ENCODE measurements at places on chromosomes 7 and 10. TPM values are rescaled to one million over a fixed set of nuclear protein-coding genes. Genes with fewer than 3 reads are reported as not detected.

DNA sequence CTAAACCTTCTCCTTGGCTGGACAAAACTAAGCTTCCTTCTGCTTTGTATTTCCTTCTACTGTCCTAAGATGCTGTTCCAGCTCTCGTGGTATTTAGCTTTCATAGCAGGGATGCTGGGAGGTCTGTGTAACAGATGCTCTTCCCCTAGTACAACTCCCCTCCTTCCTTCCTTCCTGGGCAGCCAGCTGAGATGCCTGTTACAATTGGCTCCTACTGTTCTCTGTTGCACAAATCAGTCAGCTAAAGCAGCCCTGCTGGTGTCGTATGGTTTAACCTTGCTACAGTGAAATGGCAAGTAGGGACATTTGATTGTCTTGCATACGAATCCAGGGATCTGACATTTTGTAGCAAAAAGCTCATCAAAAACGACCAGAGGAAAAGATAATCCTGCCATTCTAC is 143.8 kb downstream of the ARHGAP21 start:
- H3K36me3 ChIP-seq: peaks cover 11% of the 10 kb centered on the region
- no peak overlapping the region for H3K4me3 ChIP-seq
- H3K27ac ChIP-seq: no peak overlapping the region
- DNase-seq: no peak
- H3K27me3 ChIP-seq: no peaks in the 10 kb centered on the region

DNA sequence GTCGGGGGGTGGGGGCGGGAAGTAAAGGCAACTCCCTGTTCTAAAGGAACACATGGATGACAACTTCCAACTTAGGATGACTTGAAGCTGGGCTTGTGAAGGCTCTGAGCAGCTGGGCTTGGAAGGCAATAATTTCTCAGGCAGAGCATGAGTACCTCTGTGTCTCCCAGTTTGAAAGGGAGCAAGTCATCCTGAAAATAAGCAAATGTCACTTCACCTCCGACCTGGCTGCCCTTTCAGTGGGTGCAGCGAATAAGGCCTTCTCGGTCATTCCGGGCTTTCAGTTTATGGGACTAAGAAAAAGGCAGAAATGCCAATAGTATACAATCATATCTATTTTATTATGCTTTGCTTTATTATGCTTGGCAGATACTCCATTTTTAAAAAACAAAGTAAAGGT is 15.3 kb upstream of the ADAMTS14 start:
- no peak overlapping the region for H3K4me3 ChIP-seq
- H3K4me1 ChIP-seq: peaks cover 44% of the 10 kb centered on the region
- H3K27me3 ChIP-seq: no peaks in the 10 kb centered on the region
- DNase-seq: peak; percentile 21

DNA sequence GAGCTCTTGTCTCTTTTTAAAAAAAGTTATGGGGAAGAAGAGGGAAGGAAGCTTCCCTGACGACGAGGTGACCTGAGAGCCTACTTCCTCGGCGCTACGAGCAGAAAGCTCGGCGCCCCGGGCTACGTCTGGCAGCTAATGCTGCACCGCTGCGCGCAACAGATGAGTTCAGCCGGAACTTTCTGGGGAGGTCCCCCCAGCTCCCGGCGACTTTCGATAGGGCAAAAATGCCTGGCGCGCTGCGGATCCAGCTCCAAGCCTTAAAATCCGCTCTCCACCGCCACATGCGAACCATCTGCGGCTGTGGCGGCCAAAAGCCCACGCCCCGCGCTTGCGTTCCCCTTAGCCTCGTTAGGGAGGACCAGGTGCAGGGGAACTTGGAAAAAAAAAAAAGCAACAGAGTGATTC is 621 bp downstream of the P4HA1 start:
- DNase-seq: peak; percentile 93
- H3K27me3 ChIP-seq: no peaks in the 10 kb centered on the region
- H3K27ac ChIP-seq: peak overlapping the region; percentile 98

GRCh38 chr10:126504063-126504760 is 115.9 kb upstream of the ADAM12 start:
- no peak for DNase-seq
- H3K27me3 ChIP-seq: no peaks in the 10 kb centered on the region
- peaks cover 14% of the 10 kb centered on the region for H3K4me1 ChIP-seq
- no peak overlapping the region for H3K4me3 ChIP-seq

NKX1-2 gene
- total RNA-seq: not detected

CPVL gene
- 4.9 TPM for total RNA-seq

DNA sequence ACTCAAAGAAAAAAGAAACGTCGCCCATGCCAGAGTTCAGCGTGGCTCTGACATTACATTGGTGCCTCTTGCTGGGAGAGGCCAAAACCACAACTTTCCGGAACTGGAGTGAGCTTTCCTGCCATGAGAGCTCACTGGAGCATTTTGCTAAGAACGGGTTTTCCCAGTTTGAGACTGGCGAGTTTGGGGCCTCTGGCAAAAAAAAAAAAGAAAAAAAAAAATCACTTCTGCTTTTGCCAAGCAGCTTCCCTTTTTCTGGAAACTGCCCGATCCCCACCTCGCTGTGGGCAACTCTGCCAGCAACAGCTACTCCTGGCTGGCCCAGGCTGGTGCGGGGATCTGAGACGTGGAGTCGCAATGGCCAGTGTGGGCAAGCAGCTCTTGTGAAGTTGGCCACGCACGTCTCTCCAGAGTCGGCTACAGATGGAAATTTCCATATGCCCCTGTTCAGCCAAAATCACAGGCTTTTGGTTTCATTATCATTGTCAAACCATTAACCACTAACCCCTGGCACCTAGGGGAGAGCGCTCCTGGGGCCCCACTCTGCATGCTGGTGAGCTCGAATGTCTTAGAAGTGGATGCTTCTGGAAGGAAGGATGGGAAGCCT is 25.7 kb downstream of the PRKAG2 start:
- no peaks in the 10 kb centered on the region for H3K36me3 ChIP-seq
- no peaks in the 10 kb centered on the region for H3K4me1 ChIP-seq
- no peak overlapping the region for H3K27ac ChIP-seq
- H3K27me3 ChIP-seq: peaks cover 17% of the 10 kb centered on the region
- DNase-seq: peak; percentile 72

DNA sequence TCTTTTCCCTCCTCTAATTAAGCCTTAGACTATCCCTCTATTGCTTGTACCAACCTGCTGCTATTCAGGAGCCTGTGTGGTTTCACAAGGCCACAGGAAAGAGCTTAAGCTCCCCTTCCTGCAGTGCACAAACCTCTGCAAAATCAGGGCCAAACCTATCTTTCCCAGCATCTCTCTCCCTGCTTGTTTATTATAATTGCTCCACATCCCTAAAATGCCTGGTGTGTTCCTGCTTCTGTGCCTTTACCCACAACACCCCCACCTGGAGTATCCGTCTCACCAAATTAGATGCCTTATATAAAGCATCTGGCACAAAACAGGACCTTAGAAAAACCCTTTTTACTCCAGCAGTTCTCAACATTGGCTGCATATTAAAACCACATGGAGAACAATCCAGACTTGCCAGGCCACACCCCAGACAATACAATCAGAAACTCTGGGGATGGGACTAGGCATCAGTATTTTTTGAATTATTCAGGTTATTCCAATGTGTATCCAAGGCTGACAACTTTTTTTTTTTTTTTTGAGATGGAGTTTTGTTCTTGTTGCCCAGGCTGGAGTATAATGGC is 16.7 kb downstream of the SEC31B start:
- no peak overlapping the region for H3K4me3 ChIP-seq
- no peak overlapping the region for H3K27ac ChIP-seq
- peaks cover 23% of the 10 kb centered on the region for H3K36me3 ChIP-seq
- no peak for DNase-seq

- peaks cover 6% of the 10 kb centered on the region for H3K4me1 ChIP-seq
- no peaks in the 10 kb centered on the region for H3K36me3 ChIP-seq
- no peak overlapping the region for H3K27ac ChIP-seq
Measured at GRCh38 chr7:72337390-72338167, 74.6 kb downstream of the CALN1 start.

BICC1 gene
- 32.4 TPM for total RNA-seq

DNA sequence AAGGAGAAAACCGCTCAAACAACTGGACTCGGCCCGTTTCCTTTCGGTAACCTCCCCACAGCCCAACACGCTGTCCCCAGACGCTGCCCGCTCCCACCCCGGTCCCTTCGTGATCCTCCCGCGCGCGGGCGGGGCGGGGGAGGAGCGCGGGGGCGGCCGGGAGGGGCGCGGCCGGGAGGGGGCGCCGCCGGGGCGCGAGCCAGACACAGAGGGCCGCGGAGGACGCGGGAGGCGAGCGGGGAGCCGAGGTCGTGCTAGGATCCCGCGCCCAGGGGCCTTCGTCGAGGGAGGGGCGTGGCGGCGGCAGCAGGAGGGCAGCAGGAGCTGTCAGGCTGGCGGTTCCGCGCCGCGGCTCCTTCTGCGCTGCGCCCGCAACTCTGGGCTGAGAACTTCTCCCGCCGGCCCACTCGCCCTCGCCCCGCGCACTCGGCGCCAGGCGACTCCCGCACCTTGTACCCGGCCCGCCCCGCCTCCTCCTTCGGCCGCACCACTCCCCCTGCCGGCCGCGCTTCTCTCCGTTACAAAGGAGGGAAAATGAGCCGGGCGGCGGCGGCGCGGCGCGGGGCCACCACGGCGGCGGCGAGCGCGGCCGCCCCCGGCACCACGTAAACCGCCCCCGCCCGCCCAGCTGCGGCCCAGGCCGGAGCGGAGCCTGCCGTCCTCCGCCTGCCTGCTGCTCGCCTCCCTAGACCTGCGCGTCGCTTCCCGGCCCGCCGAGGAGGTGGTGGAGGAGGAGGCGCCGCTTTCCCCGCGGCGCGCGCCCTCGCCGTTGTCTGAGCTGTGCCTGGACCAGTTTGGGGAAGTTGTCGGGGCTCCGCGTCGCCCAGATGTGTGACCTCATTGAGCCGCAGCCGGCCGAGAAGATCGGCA is at the start of gene CDK14:
Gene CDK14, plus strand, starts transcription at position 521 of the 870 bp plus-strand sequence. Its CDS starts 307 bp downstream, at position 828.
- H3K36me3 ChIP-seq: peaks cover 2% of the 10 kb centered on the region
- H3K4me3 ChIP-seq: peak within 1 kb of the TSS; percentile 95
- DNase-seq: peak; percentile 95
- H3K27me3 ChIP-seq: no peaks in the 10 kb centered on the region
- H3K27ac ChIP-seq: peak within 1 kb of the TSS; percentile 96

NCF1 gene
- not detected for total RNA-seq

COPS6 gene
- total RNA-seq: 83.1 TPM

DNA sequence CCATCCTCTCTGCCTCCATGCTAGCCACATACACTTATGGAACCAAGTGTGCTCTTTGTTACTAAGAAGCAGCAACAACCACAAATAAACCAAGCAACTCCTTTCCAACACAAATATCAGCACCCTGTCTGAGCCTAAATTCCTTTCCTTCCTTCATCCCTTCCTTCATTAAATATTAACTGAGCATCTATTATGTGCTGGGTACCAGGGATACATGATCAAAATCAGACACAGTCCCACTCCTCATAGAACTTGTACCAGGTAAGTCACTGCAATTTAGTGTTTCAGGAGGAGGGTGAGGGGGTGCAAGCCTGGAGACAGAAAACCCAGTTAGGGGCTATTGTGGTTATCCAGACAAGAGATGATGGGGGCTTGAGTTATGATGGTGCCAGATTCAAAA is 10.8 kb downstream of the CREB5 start:
- no peak for DNase-seq
- no peak overlapping the region for H3K4me3 ChIP-seq
- H3K4me1 ChIP-seq: no peaks in the 10 kb centered on the region

DNA sequence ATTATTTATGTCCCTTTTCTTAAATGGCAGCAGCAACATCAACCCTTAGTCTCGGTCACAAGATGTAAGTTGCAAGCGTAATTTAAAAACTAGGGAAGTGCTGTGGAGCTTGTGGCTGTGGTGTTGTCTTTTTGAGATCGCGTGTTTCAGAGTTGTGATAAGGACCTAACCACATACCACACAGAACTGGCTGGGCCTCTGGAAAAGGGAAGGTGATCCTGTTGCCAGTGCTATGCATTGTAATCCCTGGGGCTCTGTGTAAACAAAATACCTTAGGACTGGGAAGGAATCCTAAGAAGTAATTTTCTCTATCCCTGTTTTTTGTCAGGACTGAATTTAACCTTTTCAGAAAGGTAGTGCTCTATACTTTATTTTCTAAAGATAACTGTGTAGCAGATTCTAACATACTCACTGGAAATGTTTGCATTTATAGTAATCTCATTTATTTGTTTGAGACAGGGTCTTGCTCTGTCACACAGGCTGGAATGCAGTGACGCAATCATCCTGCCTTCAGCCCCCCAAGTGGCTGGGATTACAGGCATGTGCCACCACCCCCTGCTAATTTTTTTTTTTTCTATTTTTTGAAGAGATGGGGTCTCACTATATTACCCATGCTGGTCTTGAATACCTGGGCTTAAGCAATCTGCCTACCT is 60.4 kb downstream of the INPP5F start:
- no peak overlapping the region for H3K4me3 ChIP-seq
- peaks cover 28% of the 10 kb centered on the region for H3K4me1 ChIP-seq
- no peak for DNase-seq
- peak overlapping the region; percentile 58 for H3K27ac ChIP-seq
- peaks cover 5% of the 10 kb centered on the region for H3K36me3 ChIP-seq
- no peaks in the 10 kb centered on the region for H3K27me3 ChIP-seq

STN1 gene
- total RNA-seq: 15.8 TPM

DNA sequence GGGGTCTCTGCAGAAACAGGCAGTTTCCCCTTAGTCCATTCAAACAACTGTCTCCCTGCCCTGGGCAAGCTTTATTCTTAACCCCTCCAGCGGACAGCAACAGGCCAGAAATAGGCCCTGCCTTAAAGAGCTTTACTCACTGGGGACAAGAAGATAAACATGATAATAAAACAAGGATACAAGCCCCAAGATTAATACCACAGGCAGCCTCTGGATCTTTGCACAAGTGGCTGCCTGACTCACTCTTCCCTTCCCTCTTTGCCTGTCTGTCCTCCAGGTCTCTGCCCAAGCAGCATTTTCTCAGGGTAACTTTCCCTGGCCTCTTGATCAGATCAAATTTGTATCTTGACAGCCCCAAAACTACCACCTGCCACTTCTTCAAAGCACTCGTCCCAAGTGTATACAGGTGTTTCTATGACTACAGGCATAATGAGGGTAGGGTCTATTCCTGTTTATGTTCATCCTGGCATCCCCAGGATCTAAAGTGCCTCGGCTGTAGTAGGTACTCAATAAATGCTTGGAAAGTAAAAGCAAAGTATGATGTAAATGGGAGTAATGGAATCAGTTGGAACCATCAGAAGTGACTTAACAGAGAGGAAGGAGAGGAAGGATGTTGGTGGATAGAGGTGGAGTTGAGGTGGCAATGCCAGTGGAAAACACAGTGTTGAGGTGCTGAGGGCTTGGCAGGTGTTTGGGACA is 7.0 kb upstream of the CAMK2G start:
- no peak for DNase-seq
- H3K4me3 ChIP-seq: no peak overlapping the region
- no peaks in the 10 kb centered on the region for H3K36me3 ChIP-seq
- H3K4me1 ChIP-seq: peaks cover 20% of the 10 kb centered on the region
- H3K27ac ChIP-seq: no peak overlapping the region

- peaks cover 41% of the 10 kb centered on the region for H3K4me1 ChIP-seq
- no peak for DNase-seq
- H3K27ac ChIP-seq: no peak overlapping the region
- no peak overlapping the region for H3K4me3 ChIP-seq
- peaks cover 2% of the 10 kb centered on the region for H3K36me3 ChIP-seq
Measured at GRCh38 chr7:90593205-90593604, 2.9 kb upstream of the CDK14 start.

- no peak for DNase-seq
- H3K4me1 ChIP-seq: peaks cover 60% of the 10 kb centered on the region
- no peaks in the 10 kb centered on the region for H3K27me3 ChIP-seq
- H3K36me3 ChIP-seq: peaks cover 44% of the 10 kb centered on the region
Measured at GRCh38 chr7:47405921-47406800, 175.8 kb downstream of the TNS3 start.
